Activated T-cell treated with anti-CD3 and anti-CD28 coated beads for 4 hours (primary cell): ENCODE measurements at places on chromosomes 7 and 10.

- DNase-seq: no peak
Observed at GRCh38 chr10:12391206-12391605, 41.9 kb downstream of the CAMK1D start.

DNA sequence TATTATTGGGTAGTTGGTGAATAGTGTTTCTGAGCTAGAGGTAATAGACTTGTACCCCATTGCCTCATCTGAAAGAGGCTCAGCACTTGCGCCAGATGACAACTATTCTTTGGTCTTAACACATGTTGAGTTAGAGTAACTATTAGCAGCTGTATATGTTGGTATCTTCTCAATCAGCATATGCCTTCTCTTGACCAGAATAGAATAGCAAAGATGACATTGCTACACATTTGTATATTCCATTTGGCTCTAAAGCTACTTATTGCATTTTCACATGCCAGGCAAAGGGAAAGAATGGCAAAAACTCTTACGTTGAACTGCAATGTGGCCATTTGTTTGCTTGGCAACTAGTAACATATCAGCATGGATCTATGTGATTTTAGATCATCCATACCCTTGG lies 173.8 kb upstream of the AGR3 start:
- no peak for DNase-seq

DNA sequence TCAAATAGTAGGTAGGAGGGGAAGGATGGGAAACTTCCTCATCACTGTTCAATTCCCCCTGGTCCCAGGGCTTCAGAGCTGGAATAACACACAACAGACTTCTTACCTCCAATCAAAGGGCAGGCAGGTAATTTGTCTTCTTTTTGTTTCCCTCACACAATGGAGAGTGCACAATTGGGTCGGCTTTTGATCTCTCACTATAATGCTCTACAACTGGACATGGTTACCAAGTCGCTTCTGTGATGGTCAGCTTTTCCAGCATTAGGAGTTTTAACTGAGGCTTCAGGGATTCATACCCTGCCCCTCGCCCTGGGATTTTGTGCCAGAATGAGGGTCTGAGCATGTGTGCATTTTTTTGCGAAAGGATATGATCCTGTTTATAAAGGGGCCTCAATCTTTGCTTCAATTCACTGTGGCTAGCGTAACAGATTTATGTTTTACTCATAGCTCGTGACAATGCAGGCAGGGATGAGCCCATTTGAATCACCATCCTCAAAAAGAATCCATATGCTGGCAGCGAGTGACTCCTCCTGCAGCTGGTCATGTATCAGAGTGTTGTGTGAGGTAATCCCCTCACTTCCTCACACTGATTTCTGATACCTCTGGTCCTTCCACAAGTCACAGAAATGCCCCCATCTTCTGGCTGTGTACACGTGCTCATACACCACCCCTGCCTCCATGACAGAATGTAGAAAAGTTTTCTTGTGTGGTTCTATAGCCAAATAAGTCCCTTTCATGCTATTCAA lies 189.6 kb downstream of the CTTNBP2 start:
- DNase-seq: no peak

DNA sequence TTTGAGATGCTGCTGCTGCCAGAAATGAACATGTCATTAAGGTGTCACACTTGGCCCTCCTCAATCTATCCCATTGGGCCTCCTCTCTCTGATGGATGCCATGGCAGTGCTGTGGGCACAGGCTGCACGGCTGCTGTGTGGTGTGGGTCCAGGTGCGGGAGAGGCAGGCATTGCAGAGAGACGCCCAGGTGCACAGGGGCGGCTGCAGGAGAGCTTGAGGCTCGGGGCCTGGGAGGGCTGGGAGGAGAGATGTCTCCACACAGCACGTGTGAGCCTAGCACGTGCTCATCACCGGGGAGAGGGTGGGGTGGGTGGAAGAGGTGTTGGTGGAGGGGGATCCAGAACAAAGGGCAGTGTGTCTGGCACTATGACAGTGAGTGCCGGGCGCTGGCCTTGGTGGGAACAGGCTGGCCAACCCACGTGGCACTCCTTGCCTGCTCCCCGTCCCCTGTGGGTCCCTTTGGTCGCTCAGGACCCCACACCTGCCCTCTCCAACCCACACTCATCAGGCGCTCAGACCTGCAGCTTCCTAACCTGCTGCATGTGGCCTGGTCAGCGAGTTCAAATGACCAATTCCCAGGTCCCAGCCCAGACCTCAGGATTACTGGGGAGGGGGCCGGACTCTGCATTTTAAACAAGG lies 39.9 kb upstream of the BNIP3 start:
- DNase-seq: no peak

DNA sequence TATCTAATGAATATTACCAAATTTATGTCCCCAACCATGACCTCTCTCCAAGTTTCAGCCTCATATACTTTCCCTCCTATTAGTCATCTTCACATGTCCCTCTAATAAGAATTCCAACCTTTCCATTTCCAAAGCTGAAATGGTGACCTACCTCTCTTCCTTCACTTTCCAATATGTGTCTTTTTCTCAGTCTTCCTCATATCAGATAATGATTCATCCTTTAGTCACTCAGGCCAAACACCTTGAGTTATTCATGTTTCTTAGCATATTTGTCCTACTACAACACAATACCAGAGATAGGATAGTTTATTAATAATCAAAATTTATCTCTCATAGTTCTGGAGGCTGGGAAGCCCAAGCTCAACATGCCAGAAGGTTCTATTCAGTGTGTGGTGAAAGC lies 318.5 kb upstream of the ZWINT start:
- DNase-seq: no peak

DNA sequence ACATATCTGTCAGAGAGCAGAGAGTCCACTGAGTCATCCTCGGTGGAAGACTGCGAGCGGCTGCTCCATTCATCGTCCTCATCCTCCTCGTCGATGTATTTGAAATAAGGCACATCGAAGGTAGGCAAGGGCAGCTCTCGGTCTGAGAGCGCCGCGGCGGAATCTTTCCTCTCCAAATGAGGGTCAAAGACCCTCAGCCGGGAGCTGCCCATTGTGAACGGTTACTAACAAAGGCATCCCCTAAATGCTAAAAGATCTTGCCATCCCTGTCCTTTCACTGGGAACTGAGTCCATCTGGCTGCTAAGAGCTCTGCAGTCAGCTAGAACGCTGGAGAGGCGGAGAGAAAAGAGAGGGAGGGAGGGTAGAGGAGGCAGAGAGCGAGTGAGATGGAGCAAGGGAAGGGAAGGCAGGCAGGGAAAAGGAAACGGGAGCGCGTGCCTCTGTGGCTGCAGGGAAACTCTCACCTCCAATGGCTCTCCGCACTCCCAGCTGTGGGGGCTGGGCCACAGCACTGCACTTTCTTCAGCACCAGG lies 163.4 kb downstream of the RAPGEF5 start:
- DNase-seq: no peak

DNA sequence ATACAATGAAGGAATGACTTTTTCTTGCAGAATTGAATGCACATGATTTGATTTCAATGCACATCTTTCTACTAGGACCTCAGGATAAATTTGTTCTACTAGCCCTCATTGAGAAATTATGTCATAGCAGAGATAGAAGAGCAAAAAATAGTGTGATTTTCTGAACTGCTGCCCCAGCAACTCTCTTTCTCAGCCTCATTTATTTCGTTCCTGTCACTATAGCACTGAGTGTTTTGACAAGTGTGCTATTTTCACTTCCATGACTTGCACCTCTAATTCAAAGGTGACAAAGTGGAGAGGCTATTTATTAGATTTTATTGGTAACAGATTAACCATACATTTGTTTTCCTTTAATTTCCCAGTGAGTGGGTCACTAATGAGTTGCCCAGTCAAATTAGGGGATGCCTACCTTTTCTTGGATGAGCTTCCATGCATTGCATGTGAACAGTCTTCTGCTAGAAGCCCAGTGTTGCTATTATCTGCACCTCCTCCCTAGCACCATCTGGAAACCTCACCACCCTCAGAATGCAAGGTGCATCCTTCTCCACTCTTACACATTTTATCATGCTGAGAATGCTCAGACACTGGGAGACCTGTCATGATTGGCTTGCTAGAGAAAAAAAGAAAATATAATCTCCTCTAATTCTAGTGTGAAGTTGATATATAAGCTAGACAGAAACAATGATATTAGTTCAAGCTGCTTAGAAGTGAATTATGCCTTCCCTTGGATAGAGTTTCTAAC lies 119.6 kb upstream of the CTTNBP2 start:
- DNase-seq: no peak

DNA sequence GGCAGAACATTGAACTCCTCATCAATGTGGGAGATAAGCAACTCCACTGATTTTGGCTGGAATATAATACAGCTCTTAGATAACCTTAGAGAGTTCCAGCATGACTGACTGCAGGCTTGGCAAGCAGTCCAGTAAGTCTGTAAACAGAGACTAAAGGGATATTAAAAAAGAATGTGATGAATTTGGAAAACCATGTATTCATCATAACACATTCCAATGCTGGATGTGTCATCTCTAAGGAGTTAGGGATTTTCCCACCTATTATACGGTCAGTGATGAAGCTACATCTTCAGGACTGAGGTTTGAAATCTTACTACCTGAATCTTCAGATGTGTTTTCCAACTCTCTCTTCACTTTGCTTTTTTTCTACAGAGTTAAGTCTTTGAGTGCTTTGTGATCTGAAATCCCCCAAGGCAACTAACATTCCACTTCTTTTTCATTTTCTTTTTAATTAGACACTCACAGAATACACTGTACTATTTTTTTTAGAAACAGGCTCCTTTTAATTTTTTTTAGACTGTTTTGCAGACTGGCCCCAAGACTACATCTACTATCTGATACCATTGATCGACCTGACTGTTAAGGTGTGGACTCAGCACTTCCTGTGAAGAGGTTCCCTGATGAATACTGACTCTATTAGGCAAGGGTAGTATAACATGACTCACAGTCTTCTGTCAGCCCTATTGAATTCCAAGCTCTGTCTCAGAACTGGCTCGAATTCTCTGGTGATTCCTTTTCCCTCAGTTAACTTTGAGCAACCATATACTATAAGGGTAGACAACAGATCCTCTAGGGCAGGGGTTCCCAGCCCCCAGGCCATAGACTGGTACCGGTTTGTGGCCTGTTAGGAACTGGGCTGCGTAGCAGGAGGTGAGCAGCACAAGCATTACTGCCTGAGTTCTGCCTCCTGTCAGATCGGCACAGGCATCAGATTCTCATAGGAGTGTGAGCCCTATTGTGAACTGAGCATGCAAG lies 678.2 kb downstream of the GRM8 start:
- no peak for DNase-seq

DNA sequence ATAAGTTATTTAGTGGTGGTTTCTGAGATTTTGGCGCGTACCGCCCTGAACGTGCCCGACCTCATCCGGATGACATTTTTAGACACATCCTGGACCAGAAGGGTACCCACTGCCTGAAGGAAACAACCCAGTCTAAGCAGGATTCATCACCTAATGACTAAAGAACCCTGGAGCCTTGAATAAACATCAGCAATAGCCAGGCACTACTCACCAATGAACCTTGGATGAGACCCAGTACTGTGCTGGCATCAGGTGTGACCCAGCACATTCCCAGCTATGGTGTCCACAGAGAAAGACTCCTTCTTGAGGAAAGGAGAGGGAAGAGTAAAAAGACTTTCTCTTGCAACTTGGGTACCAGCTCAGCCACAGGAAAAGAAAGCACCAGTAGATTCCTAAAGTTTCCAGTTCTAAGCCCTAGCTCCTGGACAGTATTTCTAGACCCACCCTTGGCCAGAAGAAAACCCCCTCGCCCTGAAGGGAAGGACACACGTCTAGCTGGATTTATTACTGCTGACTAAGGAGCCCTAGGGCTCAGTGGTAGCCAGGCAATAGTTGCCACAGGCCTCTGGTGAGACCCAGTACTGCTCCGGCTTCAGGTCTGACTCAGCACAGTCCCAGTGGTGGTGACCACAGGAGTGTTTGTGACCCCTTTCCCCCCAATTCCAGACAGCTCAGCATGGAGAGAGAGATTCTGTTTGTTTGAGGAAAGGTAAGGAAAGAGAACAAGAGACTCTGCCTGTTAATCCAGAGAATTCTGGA lies 32.5 kb downstream of the ZNF277 start:
- no peak for DNase-seq

GRCh38 chr10:52019656-52020055 lies 294.4 kb upstream of the DKK1 start:
- DNase-seq: no peak

DNA sequence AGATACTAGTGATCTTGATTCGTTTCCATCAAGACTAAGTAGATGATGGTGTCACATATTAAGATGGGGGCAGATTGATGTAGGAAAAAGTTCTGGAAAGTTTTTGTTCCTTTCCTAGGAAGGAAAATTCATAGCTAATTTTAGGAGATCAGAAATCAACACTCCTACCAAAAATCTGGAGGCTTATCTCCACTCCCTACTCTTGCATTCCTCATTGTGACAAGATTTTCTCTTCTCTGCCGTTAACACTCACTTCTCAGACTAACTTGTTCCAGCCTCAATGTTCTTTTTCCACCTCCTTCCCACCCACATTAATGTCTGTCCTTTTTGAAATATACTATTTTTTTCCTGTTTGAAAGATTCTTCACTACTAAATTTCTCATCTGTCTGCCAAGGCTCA lies 851.9 kb upstream of the GHITM start:
- no peak for DNase-seq

DNA sequence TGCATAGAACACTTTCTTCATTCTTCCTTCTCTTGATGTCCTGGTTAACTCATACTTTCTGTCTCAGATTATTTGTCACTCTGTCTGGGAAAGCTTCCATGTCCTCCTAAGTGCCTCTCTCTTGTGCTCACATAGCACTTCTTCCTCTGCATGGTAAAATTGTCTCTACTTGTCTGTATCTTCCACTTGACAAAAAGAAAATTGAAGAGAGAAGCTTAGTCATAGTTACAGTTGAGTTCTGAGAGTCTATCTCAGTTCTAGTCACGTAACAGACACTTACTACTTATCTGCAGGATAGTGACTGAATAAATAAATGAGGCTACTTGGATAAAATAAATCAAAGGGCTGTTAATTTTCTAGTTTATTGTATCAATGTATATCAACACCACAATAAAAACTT lies 458.1 kb downstream of the HTR7 start:
- no peak for DNase-seq

DNA sequence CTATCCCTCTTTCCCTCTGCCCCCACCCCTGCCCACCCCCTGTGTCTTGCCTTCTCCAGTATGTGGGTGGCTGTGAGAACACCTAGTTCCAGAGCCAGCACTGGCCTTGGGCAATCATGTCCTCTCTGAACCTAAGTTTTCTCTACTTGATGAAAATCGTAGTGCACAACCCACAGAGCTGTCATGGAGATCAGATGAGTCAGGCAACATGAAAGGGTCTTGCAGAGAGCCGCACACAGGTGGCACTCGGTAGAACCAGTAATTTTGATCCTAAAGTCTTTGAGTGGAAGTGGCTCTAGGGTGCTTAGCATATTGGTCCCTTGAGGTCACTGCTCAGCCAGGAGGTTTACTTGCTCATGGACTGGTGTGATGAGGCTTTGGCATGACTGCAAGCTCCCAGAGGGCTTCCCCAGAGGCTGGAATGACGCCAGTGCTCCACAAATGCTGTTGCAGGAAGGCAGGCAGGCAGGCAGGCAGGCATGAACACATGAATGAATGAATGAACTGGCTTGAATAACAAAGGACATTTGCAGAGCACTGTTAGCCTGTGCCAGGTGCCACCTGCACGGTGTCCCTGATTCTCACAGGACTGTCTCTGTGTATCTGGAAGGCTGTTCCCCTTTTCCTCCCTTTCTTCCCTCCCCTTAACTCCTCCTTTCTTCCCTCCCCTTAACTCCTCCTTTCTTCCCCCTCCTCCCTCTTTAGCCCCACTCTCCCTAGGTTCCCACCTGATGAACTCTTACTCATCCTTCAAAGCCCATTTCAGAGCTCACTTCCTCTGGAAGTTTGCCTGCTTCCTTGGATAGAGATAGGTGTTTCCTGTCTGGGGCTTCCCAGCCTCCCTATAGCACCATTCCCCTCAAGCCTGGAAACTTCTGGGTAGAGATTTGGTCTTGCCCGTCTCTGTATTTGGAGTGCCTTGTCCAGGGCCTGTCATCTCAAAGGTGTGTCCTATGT lies 27.2 kb upstream of the CTBP2 start:
- DNase-seq: no peak
